ENCODE measurements at places on chromosomes 11 and 22.

GRCh38 chr11:10488121-10488933 is 33.3 kb downstream of the AMPD3 start:
- no peak for DNase-seq

DNA sequence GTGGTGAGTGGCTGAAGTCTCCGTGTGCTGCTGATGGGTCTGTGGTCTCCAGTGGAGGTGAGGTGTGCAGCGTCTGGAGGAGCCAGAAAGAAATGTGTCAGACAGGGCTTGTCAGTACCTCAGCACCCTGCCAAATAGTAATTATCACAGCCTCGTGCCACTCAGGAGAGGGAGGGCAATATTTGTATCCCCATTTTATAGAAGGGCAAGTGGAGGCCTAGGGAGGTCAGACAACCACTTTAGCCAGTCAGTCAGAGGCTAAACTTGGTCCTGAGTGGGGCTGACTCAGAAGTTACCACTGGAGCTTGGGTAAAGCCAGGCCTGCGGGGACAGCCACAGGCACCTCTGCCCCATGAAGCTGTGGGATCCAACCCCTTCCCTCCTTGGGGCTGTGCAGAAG is 11.5 kb upstream of the ELF5 start:
- DNase-seq: no peak

- DNase-seq: peak; percentile 24
Observed at GRCh38 chr22:41976070-41976901, 7.0 kb downstream of the SEPTIN3 start.

DNA sequence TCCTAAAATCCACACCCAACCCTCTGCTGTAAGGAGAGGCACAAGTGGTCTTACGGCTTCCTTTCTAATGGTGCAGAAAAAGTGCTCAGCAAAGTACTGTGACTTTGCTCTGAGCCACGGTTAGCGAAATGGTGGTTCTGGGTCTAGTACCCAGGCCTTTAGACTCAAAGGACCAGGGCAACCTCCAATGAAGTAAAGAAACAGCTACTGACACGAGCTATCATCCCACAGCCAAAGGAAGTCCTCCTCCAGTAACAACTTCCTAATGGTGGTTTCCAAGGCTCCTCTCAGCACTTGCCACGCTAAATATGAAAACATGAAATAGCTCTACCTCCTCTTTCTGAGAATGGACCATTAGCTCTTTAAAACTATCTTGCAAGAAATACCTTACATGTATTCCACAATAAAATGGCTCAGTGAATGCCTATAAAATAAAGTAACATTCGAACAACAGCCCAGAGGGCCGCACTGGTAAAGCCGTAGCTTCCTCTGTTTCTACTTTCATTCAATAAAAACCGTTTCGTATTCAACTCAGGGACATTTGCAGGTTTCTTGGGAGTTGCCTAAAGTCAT is 122.4 kb downstream of the ETS1 start:
- DNase-seq: no peak

GRCh38 chr22:41575533-41575932 is 14.1 kb downstream of the PMM1 start:
- DNase-seq: no peak

DNA sequence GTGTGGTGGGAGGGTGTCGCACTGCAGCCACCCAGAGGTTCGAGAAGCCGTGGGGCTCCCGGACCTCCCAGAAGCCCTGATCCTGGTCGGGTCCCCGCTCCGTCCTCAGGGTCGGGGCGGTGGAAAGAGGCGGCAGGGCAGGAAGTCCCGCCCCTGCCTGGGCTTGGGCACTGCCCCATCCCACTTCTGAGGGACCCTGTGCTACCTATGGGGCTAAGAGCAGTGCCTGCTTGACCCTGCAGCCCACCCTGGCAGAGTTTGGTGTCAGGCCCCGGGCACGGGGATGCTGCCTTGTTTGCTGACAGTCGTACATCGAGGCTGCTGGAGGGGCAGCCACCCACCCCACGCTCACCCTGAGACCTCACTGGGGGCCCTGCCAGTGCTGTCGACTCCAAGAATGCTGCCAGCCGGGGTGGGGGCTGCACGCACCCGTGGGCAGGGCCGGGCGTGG is 19.4 kb downstream of the RNH1 start:
- no peak for DNase-seq
